Prostate gland (tissue), 2 donors: ENCODE measurements at places on chromosomes 1 and 21. TPM values are rescaled to one million over a fixed set of nuclear protein-coding genes. Genes with fewer than 3 reads are reported as not detected.

- DNase-seq: no peak
Observed at GRCh38 chr1:50502147-50502546, 78.9 kb upstream of the DMRTA2 start.

- DNase-seq: no peak
Observed at GRCh38 chr1:113519556-113519955, 129.2 kb downstream of the MAGI3 start.

Gene TFF2
- total RNA-seq: not detected

DNA sequence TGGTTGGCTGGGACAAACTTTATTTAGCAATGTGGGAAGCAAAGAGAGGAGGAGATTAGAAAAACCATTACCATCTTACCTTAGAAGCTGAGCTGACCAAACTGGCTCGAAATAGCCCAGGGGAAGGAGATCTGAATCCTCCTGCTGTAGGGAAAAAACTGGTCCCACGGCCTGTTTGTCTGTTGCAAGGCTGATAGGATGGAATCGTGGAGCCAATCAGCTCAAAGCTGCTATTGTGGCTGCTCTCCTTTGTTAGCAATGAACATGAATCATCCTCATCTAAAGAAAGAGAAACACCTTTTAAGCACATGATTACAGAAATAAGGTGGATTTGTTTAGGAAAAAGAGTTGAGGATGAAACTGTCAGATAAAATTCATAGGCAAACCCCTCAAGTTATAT, 21.5 kb downstream of the CLSPN start:
- no peak for DNase-seq

- DNase-seq: peak; percentile 40
Observed at GRCh38 chr1:28740118-28740517, 3.4 kb downstream of the YTHDF2 start.

DNA sequence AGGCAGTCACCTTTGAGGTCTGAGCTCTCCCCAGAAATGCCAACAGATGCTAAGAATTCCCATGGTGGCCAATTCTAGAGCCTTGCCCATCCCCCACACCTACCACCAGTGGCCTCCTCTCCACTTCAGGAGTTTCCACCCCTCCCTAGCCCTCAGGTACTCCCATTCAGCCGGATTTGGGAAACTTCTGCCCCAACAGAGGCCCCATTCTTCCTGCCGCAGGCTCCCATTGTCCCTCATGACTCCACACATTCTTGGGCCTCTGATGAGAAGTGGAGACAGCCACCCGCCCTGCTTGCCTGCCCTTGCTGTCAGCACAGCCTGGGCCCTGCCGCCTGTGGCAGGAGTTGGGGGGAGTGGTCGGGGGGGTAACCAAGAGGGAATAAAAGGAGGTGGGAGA, 4.6 kb downstream of the BLACAT1 start:
- no peak for DNase-seq

- DNase-seq: no peak
Observed at GRCh38 chr1:101221945-101222429, 14.8 kb upstream of the S1PR1 start.
